EH (cell line): ENCODE measurements at places on chromosomes 3 and 15.

- DNase-seq = no peak
Measured at GRCh38 chr3:188240189-188240981, 86.4 kb downstream of the LPP start.

- peak; percentile 92 for DNase-seq
Measured at GRCh38 chr3:4994823-4995499, 15.7 kb downstream of the BHLHE40 start.

- DNase-seq = peak; percentile 20
Measured at GRCh38 chr3:127458696-127459604, 131.6 kb downstream of the TPRA1 start.

- peak; percentile 34 for DNase-seq
Measured at GRCh38 chr3:129439226-129439816, 427 bp downstream of the MBD4 start.

DNA sequence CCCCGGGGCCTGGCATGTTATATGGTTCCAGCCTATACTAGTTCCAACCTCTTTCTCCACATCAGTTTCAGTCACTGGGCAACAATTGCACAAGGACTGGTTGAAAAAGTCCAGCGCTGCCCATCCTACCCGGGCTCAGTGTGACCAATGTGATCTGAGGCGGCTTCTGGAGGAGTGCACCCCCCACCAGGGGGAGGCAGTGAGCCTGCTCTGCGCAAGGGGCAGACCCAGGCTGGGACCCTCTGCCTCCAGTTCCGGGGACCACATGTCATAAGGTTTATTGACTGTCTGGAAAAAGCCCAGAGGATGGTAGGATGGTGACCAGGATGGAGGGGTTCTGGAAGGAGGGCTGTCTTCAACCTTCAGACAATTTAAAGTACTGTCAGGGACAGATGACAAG lies 25.6 kb upstream of the NR2E3 start:
- no peak for DNase-seq

DNA sequence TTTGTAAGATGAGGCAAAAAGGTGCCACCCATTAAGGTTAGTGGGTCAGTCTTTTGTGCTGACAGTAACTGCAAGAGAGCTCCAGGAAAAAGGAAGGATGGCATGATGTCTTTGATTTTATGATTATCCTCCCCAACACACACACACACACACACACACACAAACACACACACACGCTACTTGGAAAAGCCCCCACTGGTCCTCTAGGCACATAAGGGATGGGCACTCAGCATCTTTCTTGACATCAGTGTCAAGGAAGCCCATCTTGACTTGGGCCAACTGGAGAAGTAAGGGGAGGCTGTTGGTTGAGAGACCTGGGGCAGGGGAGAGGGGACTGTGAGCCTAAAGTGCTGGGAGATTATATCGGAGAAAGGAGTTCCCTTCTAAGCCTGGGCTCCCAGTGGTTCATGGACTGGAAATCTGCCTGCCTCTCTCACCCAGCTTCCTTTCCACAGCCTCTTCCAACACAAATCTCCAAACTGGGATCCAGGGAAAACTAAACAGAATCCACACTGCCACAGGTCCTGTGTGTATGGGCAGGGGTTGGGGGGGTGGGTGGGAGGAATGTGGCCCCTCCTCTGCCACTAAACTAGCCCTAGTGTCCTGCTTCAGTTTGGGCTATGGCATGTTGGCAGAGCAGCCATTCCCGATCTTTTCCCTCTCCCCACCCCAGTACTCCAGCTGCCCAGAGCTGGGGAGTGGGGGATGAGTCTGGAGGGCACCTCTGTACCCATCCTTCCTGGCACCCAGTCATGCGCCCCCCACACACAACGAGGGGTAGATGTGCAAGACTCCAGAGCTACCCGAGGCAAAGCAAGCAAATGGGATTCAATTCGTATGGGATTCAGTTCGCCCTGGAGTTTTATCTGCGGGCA lies 1.6 kb downstream of the AMOTL2 start:
- DNase-seq = peak; percentile 64

- no peak for DNase-seq
Measured at GRCh38 chr3:26668171-26668570, 45.6 kb downstream of the LRRC3B start.

- DNase-seq = no peak
Measured at GRCh38 chr3:179970746-179971145, 66.0 kb downstream of the PEX5L start.

- DNase-seq = no peak
Measured at GRCh38 chr3:42756681-42757213, 16.3 kb downstream of the CCDC13 start.

DNA sequence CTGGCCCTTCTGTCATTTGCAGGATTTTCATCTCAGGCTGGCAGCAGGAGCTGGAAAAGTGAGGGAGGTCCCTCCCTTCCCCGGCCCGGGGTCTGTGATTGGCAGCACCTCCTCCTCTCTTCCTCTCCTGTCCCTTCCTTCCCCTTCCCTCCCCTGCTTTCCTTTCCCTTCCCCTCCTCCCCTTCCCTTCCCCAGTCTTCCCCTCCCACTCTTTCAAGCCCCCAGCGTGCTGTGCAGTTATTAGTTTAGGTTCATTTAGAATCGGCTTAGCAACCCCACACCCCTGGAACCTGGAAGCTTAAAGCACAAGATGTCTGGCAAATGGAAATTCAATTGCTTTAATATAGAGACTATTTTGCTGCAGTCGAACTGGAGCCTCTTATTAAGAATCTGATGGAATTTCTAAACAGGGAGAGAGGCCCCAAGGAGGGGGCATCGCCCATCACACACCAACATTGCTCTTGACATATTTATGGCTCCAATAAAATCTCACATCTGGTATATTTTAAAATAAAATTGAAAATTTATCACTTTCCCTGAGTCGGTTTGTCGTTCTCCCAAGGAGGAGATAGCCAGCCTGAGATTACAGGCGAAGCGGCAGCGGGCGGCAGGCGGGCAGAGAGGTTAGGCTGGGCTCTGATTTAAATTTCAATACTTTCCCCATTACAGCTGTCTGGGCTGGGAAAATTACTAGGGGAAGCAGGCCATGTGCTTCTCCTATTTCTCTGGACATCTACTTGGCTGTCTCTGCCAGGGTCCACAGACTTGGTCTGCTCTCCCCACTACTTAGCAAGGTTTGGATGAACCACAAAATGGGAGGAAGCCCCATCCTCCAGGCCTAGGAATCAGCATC lies 98.9 kb downstream of the LINGO1 start:
- DNase-seq = peak; percentile 14

- peak; percentile 36 for DNase-seq
Measured at GRCh38 chr3:107430214-107430995, 53.2 kb downstream of the CCDC54 start.

- DNase-seq = peak; percentile 60
Measured at GRCh38 chr3:16828815-16829214, 55.9 kb upstream of the PLCL2 start.

DNA sequence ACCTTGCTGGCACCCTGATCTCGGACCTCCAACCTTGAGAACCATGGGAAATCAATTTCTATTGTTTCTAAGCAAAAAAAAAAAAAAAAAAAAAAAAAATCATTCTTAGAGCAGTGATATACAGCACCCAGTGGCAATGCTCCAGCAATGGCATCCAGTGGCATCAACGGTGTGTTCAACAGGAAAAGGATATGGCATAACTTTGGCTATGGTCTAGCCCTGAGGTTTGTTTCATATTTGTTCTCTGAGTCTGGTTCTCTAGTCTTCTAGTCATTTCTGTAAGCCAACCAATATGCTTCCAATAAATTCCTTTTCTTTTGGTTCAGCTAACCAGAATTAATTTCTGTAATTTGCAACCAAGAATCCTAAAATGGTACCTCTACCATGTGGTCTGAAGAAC lies 19.2 kb downstream of the DENND4A start:
- peak; percentile 30 for DNase-seq

DNA sequence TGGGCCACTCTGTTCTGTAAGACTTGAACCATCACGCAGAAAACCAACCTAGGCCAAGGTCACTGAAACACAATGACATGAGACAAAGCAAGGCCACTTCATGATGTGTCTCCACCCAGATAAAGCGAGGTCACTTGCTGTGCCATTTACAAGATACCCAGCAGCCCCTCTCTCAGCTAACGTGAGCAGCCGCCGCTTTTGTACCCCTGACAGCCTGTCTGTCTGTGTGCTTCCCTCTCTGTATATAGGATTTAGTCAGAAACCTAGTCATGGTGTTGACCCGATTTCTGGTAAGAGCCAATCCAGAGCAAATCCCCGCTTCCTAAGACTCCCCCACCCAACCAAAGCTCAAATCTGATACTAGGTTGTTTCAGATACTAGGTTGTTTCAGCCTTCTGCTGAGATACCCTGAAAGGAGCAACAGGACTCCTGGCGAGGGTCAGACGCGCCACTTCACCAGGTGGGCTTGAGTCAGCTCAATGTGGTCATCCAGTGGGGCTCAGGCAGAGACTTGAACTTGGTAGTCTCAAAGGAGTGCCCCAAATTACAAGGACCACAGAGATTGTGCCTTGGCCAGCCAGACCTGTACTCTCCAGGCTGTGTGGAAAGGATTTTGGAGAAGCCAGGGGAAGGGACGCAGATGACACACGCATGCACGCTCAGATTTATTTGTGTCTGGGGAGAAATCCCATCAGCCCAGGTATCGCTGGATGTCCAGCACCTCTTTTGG lies 3.1 kb upstream of the ZXDC start:
- DNase-seq = no peak

DNA sequence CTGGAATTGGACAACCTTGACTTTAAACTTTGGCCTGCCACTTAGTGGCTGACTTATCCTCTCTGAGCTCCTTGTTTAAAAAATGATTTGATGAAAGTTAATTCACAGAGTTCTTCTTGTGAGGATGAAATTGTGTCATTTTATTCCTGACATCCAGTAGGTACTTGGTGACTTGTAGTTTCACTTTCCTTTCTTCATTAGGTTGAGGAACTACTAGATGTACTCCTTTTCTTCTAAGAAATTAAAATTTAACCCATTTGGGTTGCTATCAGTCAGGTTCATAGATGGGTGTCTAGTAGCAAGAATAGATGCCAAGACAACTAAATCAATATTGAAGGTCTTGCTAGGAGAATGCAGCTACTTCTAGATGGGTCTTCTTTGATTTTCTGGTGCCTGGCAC lies 5.2 kb downstream of the NR1D2 start:
- no peak for DNase-seq
